ENCODE measurements at places on chromosomes 7 and 10.

- no peak for DNase-seq
These were observed 202.8 kb downstream of the IPMK start for GRCh38 chr10:58064714-58065528.

- no peak for DNase-seq
These were observed 68.6 kb downstream of the JAZF1 start for GRCh38 chr7:28112012-28112411.

GRCh38 chr10:20481054-20481453, 416.1 kb downstream of the NEBL start:
- no peak for DNase-seq

GRCh38 chr10:69179089-69179742, 818 bp upstream of the SUPV3L1 start:
- DNase-seq = no peak

DNA sequence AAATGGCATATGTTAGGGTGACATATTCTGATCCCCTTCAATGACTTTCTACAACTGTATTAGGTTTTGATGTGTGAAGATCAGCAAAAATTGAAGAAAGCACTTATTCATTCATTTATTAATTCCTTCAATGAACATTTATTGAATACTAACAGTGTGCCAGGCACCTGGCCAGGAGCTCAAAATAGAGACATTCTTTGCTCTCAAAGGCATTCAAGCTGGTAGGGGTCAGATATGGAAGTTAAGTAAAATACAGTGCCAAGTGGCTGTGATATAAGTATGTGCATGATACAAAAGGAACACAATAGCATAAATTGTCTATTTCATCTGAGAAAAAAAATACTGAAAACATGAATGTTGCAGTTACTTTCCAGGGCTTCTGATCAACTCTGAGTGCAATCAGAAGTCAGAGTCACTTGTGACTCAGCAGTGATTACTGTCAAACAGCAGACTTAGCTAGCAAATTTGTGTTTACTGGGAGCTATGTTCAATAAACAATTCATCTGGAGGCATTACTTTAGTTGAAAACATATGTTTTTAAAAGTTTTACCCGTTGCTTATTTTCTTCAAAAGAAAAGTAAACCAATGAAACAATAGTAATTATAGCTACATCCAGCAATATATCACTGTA, 60.4 kb upstream of the CACNB2 start:
- DNase-seq = no peak

- no peak for DNase-seq
These were observed 31.3 kb downstream of the FZD1 start for GRCh38 chr7:91295576-91295975.

DNA sequence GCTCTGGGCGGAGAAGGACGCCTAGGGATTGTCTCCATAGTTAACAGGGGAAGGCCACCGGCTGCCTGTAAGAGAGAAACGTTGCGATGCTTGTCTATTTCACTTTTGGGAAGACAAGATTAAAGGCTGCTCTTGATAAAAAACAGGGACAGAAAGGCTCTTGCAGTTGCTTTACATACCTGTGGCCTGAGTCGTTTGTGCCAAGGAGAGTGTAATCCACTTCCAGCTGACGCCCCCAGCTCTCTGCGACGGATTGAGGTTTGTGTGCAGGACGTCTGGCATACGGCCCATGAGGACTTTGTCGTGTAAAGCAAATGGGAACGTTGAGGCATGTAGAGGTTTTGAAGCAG, 1.1 kb downstream of the MAP3K8 start:
- no peak for DNase-seq

GRCh38 chr7:98624846-98625420, 7.8 kb downstream of the NPTX2 start:
- DNase-seq = no peak

GRCh38 chr7:29950480-29950879, 39.1 kb downstream of the SCRN1 start:
- DNase-seq = no peak

GRCh38 chr10:117610321-117610720, 67.8 kb downstream of the EMX2 start:
- no peak for DNase-seq

All from AG04449 (cell line).